ENCODE measurements at places on chromosomes 3 and 15. TPM values are rescaled to one million over a fixed set of nuclear protein-coding genes. Genes with fewer than 3 reads are reported as not detected.

GRCh38 chr3:4834403-4834866 is 144.8 kb upstream of the BHLHE40 start:
- no peak for DNase-seq

- no peak for DNase-seq
Observed at GRCh38 chr15:37792351-37792750, 142.1 kb upstream of the TMCO5A start.

CHRNA3 gene
- polyA plus RNA-seq = not detected

DNA sequence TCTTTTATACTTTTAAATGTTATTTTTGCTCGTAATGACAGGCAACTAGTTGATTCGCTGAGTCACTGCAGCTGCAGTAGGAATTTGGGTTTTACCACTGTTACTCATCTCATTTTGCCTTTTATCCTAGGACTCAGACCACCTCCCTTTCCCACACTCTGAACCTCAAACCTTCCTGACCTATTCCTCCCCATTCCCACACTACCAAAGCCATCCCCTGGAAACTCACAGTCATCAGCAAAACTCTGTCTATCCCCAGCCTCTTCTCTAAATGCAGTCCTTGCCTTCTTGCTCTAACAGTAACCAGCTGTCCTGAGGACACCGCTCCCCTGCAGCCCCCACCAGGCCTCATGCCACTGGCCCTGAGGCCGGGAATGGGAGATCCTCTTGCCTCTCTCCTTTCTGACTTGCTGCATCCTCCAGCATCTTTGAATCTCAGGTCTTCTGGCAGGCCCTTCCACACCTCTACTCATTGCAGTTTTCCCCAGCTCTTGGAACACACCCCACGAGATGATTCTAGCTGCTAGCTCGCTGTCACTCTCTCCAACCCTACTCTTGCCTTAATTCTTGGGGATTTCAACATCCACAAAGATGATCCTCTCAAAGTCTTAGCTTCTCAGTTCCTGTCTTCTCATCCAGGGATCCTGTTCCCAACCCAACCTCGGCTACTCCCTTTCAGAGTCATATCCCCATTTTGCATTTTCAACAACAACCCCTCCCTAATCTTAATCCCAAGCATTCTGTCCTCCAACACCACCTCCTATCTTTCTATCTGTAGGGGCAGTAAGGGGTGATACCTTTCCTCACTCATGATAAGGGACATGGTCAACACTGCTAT is 55.9 kb upstream of the C3orf80 start:
- DNase-seq = no peak

GRCh38 chr3:28151608-28152228 is 89.7 kb upstream of the CMC1 start:
- no peak for DNase-seq

ACVR2B gene
- 0.37 TPM for polyA plus RNA-seq

- peak; percentile 54 for DNase-seq
Observed at GRCh38 chr3:143445118-143445517, 325.5 kb downstream of the CHST2 start.

MKRN2 gene
- 34.3 TPM for polyA plus RNA-seq

DNA sequence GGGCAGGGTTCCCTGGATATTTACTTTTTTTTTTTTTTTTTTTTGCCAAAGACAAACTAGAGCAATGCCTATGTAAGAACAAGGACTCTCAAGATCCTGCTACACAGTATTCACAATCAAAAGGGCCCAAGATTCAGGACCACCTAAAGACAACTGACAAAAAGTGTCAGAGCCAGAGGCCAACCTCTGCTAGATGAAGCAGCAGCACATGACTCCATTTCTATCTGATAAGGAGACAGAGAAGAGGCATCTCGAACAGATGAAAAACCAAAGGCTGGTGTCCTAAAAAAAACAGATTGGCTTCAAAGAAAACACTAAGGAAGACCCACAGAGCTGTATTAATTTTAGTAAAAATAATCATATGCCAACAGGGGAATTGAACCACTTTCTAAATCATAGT is 20.0 kb downstream of the CMTM6 start:
- no peak for DNase-seq

GRCh38 chr15:93154666-93155065 is 65.7 kb upstream of the RGMA start:
- DNase-seq = no peak

DNA sequence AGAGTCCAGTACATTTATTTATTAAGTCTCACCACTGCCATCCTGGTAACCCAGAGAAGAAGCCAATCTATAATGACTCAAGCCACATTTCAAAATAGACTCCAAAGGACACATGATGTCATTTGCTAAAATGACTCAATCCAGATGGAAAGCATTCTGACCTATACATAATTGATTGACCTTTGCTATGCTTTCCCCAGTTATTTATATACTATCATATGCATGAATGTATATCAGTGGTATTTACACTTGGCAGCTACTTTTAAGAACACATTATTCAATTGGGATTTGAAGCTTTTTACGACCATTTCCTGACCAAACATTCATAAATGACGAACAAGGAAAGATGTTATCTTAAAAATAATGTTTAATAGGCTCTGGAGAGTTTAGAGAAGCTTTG is 297.2 kb downstream of the FHIT start:
- no peak for DNase-seq

- DNase-seq = no peak
Observed at GRCh38 chr15:63488398-63488960, 15.9 kb upstream of the USP3 start.

THRB gene
- polyA plus RNA-seq = 3.2 TPM

DLG1 gene
- polyA plus RNA-seq = 103 TPM

RAB8B gene
- 34.6 TPM for polyA plus RNA-seq

DNA sequence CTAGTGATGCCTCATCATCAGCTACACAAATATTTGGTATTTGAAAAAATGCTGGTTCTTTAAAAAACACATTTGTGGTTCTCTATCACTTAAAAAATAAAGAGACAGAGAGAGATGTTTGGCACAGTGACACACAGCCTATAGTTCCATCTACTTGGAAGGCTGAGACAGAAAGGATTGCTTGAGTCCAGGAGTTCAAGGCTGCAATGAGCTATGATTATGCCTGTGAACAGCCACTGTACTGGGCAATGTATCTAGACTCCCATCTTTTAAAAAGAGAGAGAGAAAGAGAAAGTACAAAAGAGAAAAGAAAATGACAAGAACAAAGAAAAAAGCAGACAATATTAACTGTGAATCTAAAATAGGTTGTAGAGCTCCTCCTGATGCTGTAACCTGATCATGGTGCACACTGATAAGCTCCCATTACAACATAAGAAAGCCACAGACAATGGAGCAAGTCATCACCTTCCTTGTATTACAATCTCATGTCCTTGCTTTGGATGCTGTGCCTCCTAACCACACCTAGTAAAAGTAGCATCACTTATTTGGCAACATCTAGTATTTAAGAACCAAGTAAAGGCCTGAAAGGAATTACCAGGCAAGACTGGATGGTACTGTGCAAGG is 31.7 kb upstream of the MAP4 start:
- DNase-seq = no peak

POLQ gene
- 4.4 TPM for polyA plus RNA-seq

DNA sequence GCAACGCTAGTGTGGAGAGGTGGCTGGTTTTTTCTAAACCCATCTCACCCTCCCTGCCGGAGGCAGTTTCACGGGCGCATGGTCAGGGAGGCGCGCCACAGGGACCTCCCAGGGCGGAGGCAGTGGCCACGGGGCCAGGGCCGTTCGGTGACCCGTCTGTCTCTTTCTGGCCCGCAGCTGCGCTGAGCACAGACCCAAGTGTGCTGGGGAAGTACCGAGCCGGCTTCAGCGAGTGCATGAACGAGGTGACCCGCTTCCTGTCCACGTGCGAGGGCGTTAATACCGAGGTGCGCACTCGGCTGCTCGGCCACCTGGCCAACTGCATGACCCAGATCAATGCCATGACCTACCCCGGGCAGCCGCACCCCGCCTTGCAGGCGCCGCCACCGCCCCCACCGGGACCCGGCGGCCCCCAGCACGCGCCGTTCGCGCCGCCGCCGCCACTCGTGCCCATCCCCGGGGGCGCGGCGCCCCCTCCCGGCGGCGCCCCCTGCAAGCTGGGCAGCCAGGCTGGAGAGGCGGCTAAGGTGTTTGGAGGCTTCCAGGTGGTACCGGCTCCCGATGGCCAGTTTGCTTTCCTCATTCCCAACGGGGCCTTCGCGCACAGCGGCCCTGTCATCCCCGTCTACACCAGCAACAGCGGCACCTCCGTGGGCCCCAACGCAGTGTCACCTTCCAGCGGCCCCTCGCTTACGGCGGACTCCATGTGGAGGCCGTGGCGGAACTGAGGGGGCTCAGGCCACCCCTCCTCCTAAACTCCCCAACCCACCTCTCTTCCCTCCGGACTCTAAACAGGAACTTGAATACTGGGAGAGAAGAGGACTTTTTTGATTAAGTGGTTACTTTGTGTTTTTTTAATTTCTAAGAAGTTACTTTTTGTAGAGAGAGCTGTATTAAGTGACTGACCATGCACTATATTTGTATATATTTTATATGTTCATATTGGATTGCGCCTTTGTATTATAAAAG is 1.8 kb downstream of the HES1 start:
- DNase-seq = no peak

DNA sequence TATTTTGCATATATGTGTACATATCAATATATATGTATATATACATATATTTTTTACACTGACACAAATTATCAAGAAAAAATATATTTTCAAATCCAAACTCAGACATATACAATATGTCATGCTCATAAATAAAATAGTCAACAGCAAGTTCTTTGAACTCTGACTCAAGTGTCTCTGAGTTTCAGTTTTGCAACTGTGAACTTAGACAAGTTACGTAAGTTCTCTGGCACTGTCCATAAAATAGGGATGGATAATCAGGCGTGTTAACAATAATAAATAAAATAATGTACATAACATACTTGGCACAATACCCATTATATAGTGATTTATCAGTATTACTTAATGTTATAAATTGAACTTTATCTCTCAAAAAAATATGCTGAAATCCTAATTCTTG is 12.1 kb upstream of the XRN1 start:
- no peak for DNase-seq

ST3GAL6 gene
- polyA plus RNA-seq = 4.0 TPM

- DNase-seq = no peak
Observed at GRCh38 chr3:13792512-13793371, 87.1 kb downstream of the WNT7A start.

GRCh38 chr15:29880341-29880740 is 58.1 kb upstream of the TJP1 start:
- DNase-seq = no peak

DNA sequence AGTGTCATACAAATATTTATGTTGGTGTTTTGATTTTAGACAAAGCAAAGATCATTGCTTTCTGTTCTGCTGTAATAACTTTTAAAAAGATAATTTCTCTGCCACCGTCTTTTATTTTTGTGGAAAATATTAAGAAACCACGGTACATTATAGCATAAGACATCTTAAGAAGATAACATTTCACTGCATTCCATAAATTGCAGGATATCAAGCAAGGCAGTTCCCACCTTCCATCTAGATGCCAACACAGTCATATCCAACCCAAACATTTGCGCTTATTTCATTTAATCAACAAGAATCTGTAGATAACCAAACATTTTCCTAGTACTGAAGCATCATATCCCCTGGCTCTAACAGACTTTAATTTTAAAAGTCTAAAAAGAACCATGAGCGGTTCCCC is 25.1 kb downstream of the ARHGAP31 start:
- no peak for DNase-seq

GRCh38 chr15:31238906-31239305 is 87.7 kb upstream of the KLF13 start:
- DNase-seq = no peak

DNA sequence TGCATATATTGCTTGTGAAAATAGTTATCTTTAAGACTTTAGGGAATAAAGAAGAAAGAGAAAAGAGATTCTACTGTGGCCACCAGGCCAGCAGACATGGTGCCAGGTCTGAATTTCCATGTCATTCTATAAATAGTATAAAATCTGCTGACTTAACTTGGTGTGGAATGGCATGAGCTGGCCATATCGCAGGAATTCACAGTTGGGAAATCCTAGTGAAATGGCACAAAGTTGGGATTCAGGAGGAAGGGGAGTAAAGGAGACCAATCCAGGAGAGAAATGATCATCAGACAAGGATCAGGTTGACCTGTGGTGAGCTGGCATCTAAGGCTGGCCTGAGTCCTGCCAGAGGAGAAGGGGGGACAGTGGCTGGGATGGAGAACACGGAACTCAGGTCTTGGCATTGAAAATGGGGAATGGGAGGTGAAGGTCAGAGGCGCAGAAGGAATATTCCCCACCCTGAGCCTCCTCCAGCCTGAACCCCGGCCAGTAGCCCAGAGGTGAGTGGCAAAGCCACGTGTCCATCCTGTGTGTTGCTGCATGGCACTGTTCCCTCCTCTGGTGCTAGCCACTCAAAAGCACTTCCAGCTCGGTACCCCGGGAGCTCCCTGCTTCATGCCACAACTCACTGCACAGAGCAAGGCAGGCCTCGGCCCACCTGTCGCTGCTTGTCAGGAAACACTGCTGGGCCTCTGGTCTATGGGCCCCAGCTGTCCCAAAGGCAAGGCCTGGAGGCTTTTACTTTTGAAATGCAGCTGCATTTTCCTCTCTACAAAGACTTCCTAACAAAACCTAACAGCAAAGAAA is 51.4 kb downstream of the SSUH2 start:
- DNase-seq = no peak

- DNase-seq = no peak
Observed at GRCh38 chr15:34650177-34650576, 66.7 kb upstream of the GOLGA8B start.

- peak; percentile 11 for DNase-seq
Observed at GRCh38 chr3:175659670-175660350, 800.7 kb downstream of the NAALADL2 start.

DNA sequence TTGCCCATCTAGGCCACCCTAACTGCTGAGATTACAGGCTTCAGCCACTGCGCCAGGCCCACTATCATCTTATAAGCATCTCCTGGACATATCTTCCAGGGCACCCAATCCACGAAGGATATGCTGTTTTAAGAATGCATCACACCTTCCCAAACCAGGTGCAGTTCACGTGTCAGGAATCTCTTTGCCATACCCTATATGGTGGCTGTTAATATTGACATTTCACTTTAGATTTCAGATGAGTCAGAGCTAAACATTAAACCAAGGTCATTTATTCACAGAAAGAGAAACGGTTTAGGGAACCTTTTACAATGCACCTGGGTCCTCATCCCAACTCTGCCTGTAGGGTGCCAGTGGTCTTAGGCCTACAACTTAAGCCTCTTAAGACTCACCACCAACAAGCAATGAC is 85.7 kb downstream of the TBL1XR1 start:
- no peak for DNase-seq

GRCh38 chr3:30282154-30282696 is 324.2 kb upstream of the TGFBR2 start:
- DNase-seq = no peak

- DNase-seq = no peak
Observed at GRCh38 chr15:76846782-76847181, 58.4 kb downstream of the SCAPER start.

ZNF80 gene
- not detected for polyA plus RNA-seq

DNA sequence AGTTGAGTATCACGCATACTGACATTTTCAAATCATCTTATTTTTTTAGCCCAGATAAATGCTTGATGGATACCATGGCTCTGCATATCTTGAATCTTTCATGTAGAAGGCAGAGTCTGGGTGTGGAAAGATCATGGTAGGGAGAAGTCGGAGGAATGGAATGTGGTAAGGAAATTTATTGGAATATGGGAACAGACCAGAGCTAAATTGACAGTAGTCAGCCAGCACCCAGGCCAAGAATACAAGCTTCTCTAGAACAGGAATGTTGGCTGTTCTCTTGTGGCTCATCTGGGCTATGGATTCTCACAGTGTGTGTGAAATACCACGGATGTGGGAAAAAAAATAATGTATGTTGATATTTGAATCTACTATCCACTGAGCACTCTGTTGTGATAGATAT is 305.7 kb upstream of the COL8A1 start:
- DNase-seq = no peak

CFAP161 gene
- polyA plus RNA-seq = not detected

GRCh38 chr3:21526461-21526860 is 224.5 kb downstream of the ZNF385D start:
- no peak for DNase-seq
